ENCODE measurements at places on chromosomes 7 and 10. TPM values are rescaled to one million over a fixed set of nuclear protein-coding genes. Genes with fewer than 3 reads are reported as not detected.
A peak's percentile ranks its signal among the peaks of the same experiment; 100 is the strongest.

The LEP gene
- total RNA-seq, result not detected

The CPN1 gene
- not detected for total RNA-seq

GRCh38 chr7:66883716-66884115 is 37.3 kb upstream of the TMEM248 start:
- DNase-seq, result peak; percentile 49

DNA sequence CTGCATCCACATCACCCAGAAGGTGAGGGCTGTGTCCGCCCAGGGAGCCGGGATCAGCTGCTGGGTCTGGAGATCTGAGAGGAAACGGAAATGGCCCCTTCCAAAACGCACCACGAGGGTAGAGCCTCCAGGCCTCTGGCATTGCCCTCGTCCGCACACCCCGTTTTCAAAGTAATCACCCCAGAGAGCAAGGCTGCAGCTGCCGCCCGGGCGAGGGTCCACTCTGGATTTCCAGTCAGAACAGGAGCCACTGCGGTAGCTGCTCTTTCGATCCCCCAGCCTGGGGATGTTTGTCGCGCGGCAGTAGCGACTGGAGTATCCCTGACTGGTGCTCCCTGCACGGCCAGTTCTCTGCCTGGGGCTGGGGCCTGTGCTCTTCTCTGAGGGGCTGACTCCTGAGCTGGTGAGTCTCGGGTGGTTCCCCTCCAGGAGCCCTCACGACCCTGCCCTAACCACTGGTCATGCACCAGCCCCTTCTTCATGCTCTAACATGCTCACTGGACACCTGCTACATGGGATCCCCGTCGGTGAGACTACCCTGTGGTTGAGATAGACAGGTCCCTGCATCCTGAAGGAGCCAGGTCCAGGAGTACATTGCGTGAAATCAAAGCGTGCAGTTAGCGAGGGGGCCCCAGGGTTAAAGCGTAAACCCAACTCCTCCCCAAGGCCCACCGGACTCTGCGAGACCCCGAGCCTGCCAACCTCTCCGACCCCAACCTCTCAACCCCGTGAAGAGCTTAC is 99.2 kb downstream of the FOXL3 start:
- peak; percentile 1 for DNase-seq

All from activated CD4-positive, alpha-beta memory T cell treated with anti-CD3 and anti-CD28 coated beads for 36 hours (primary cell).